Left ventricle myocardium superior (tissue), 1 donor: ENCODE measurements at places on chromosomes 6 and 20. TPM values are rescaled to one million over a fixed set of nuclear protein-coding genes. Genes with fewer than 3 reads are reported as not detected.

- DNase-seq = no peak
These were observed 30.8 kb upstream of the IER3 start for GRCh38 chr6:30775104-30775503.

DNA sequence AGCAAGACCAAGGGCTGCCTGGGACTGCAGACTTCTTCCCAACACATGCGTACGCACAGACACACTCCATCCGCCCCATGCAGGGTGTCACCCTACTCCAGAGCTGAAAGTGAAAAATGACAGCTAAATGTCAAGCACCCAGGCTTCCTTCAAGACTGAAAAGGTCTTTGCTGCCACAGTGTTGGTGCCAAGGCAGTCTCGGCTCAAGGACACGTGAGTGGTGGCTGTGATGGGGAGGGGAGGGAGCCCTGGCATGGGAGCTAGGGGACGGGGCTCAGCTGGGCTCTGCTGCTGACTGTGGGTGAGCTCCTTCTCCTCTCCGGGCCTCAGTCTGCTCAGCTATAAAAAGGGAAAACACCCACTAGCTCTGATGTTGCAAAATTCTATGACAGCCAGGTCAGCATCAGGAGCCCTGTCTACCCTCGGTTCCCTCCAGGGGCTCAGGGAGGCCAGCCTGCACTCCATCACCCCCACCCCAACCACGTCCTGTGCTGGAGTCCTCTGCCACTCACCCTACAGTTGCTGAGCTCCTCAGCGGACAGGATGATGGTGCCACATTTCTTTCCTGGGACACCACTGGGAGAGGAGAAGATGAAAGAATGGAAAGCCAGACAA is 47.6 kb downstream of the CPNE5 start:
- no peak for DNase-seq

GRCh38 chr6:77264970-77265369 is 198.3 kb downstream of the HTR1B start:
- no peak for DNase-seq

- no peak for DNase-seq
These were observed 16.4 kb downstream of the RNF217 start for GRCh38 chr6:124978451-124979293.

- peak; percentile 56 for DNase-seq
These were observed 71.2 kb upstream of the NAA20 start for GRCh38 chr20:19945732-19946670.

DNA sequence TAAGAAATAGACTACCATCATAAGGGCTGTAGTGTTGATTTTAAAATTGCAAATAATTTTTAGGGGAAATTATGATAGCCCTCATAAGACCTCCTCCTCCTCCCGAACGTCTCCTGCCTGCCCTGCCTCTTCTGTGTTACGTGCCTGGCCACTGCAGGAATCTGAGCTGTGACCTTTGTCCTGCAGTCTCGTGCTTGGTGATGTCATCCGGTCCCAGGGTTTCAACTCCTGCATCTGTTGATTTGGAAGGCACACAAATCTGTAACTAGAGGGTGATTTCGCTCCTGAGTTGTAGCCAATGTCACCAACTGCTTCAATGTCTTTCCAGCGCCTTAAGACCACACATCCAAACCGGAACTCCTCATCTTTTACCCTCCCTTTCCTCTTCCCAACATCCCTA is 163.2 kb downstream of the AIG1 start:
- DNase-seq = peak; percentile 67

DNA sequence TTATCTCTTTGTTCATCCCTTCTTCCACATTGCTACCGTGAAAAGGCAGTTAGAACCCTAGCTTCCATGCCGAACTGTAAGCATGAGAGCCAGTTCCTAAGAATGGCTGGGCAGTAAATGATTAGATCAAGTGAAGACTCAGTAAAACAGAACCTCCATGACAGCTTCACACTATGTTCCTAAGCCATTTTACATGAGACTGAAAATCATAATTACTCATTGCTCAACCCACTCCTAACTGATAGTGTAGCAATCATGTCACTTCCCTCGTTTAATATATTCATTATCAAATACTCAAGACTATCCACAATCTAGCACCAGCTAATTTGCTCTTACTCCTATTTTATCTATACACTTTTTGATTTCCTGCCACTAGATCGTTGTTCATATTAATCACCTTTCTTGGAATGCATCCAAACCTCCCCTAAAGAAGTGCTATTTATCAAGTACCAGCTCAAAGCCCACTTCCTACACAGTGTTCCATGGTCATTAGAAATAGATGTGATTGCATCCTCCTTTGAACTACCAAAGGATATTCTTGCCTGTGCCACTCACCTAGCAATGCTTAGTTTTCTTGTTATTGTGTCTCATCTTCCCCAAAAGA is 6.0 kb downstream of the TMEM30A start:
- no peak for DNase-seq

DNA sequence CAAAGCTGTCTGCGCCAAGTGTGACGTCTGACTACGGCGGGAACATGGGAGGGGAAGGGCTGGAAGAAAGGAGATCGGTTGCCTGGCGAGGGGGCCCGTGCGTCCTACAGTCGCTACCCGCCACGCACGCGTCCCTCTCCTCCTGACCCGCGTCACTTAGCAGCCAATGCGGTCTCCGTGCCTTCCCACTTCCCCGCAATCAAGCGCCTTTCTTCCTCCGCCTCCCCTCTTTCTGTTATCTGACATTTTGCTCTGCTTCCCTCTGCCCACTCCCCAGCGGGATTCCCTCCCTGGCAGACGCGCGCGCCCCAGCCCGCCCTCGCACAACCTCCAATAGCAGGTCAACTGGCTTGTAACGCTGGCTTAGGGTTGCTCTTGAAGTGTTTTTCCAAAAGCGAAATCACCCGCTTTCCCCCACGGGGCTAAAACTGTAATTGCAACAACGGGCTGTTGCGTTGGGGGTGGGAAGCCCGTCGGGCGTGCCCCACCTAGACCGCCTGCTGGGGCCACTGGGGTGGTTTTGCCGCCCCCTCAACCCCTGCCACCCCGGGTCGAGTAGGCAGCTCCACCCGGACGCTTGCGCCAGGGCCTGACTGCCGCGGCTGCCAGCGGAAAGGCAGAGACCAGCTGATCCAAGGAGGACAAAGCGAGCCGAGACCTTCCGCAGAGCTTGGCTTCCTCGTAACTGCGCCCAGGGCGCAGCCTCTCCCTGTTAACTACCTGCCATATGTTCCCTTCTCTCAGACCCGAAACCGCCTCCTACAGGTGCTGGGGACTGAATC is 6.2 kb upstream of the SOX4 start:
- DNase-seq = peak; percentile 73

GRCh38 chr20:61340157-61340556 is 88.1 kb downstream of the CDH4 start:
- DNase-seq = no peak

DNA sequence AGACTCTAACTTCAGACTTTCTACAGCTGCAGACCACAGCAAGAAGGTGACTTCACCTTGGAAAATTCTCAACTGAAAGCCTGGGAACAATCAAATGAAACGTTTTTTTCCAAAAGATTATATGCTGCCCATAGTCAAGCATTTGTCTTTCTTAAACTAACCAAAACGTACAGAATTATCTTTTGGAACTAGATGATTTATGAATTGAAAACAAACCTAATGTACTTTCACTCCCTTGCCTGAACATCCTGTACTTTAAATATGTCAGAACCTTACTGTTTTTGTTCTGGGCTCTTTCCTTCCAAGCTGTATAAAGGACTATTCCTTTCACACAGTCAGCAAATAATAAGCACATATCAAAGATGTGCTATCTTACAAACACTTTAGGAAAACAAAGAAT is 62.4 kb upstream of the TNFAIP3 start:
- DNase-seq = no peak

DNA sequence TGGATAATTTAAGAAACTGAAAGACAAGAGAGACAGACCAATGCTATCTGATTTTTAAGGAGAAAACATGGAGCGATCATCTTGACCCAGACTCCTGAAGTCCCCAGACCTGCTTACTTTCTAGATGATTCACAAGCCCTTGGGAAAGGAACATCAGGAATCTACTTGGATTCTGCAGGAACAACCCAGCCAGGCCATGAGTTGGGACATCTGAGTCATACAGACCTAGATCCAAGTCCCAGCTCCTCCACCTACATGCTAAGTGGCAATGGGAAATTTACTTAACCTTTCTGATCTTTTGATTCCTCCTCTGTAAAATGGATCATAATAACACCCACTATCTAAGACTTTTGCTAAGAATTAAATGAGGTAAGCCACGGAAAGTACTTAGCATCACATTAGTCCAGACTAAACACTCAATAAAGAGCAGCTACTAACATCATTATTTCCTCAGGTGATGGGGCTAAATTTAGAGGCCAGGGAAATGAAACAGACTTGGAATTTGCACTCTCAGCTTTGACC is 61.0 kb upstream of the MAFB start:
- DNase-seq = no peak

GRCh38 chr6:47307362-47308197 is 2.1 kb downstream of the TNFRSF21 start:
- no peak for DNase-seq

- DNase-seq = no peak
These were observed 55.9 kb downstream of the MAP3K5 start for GRCh38 chr6:136736281-136736960.

DNA sequence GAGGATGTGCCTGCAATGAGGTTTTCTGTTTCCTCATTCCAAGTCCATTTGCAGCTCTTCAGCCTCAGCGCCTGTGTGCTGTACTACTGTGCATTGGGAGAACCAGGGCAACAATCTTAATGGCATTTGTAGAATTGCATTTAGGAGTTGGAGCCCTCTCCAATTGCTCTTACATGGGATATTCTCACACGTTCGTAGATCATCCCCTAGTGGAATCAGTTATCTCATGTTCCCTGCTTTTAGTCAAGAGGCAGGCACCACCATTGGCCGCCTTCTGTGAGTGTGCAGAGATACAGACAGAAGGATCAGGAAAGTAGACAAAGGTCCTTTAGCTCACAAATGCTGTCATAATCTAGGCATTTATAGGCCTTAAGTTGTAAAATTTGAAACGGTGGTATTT is 84.2 kb upstream of the RGS17 start:
- no peak for DNase-seq

DNA sequence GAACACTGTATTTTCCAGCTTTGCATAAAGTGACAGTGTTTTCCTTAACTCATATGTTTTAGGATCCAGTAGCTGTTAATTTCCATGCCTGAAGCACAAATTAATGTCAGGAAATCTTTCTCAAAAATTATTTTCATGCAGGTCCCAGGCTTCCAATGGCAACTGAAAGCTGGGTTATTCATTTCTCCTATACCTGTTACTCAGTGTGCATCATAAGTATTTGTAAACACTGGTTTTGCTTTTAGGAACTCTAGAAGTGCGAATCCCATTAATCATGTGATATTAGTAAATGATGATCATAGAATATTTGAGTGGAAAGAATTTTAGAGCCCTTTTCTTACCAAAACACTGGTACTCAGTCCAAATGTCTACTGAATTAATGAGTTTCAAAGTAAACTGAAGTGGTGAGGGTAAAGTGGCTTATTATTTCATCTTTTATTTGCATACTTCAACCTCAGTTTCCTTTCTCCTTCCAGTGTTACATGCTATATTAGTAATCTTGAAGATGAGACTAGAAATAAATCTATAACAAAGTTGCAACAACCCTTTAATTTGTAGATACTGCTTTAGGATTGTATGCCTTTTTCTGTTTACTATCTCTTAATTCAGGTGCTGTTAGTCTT is 124.0 kb downstream of the ZFAND3 start:
- DNase-seq = no peak

DNA sequence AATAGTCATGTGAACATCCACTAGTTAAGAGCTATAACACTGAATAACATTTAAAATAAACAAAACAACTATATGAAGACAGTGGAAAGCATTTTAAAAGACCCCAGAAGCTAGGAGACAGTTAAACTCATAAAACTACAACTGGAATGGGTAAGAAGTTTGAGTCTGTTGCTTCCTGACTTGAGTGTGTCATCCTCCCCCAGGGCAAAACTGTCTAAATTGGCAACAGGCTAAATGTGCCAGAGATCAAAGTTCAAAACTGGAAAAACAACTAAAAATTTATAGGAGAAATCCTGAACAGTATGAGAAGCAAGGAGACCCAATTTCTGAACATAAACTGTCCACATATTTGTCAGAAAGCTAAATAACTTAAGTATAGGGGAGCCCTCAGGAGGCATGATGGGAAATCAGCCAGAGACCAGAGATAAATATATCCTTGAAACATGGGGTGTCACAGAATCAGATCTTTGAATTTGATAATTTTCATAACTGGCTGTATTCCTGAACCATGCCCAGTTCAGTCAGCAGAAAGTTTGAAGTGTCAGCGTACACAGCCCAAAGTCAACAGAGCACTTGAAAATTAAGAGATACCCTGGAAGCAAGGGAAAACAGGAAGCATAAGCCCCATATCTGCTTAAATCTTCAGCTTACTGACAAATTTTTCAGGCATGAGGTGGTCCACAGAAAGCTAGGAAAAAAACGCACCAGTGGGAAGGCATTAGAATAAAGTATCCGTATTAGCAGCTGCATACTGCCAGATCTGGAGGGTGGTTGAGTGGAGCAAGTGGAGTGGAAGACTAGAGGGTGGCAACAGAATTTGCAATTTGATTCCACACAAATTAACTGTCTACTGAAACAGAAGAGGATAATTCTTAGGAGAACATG is 516.1 kb upstream of the MAN1A1 start:
- DNase-seq = no peak

GRCh38 chr20:4608861-4609260 is 112.8 kb upstream of the PRND start:
- no peak for DNase-seq

- DNase-seq = no peak
These were observed 56.6 kb upstream of the BLCAP start for GRCh38 chr20:37584238-37584807.

DNA sequence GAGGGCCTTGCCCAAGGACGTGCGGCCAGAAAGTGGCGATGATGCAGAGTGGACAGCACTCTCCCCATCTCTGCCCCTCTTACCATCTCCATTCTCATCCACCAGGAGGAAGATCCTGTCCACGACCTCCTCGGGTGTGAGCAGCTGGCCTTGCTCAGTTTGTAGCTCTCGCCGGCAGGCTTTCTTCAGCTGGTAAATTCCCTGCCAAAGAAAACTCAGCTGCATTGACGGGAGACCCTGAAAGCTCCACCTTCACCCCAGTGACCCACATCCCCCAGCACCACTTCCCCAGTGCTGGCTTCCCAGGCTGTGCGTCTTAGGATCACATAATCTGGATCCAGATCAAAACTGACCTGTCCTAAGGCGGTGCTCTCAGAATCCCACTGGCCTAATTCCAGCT is 9.2 kb downstream of the GUCA1B start:
- no peak for DNase-seq

Gene HLA-DRB1
- total RNA-seq = 34.3 TPM

Gene TAAR8
- total RNA-seq = not detected

Gene HMGCLL1
- total RNA-seq = 1.3 TPM

Gene ILRUN
- 148 TPM for total RNA-seq

Gene ITPR3
- 6.1 TPM for total RNA-seq

Gene LAMA5
- total RNA-seq = 110 TPM

Gene DSP
- total RNA-seq = 314 TPM

Gene RBPJL
- not detected for total RNA-seq

Gene COL9A3
- 2.9 TPM for total RNA-seq
